ENCODE measurements at places on chromosomes 2 and 18.

GRCh38 chr2:209146682-209147320 is 277.0 kb upstream of the MAP2 start:
- no peaks in the 10 kb centered on the region for H3K27me3 ChIP-seq
- H3K36me3 ChIP-seq = no peaks in the 10 kb centered on the region
- no peak for DNase-seq
- H3K27ac ChIP-seq = no peak overlapping the region

GRCh38 chr18:22742409-22742808 is 190.7 kb upstream of the RBBP8 start:
- no peak for DNase-seq
- no peaks in the 10 kb centered on the region for H3K36me3 ChIP-seq
- H3K27ac ChIP-seq = no peak overlapping the region
- peaks cover 28% of the 10 kb centered on the region for H3K27me3 ChIP-seq
- H3K4me3 ChIP-seq = no peak overlapping the region
- no peaks in the 10 kb centered on the region for H3K4me1 ChIP-seq

GRCh38 chr18:37628470-37629220 is 63.0 kb upstream of the CELF4 start:
- H3K27me3 ChIP-seq = no peaks in the 10 kb centered on the region
- H3K4me1 ChIP-seq = no peaks in the 10 kb centered on the region
- DNase-seq = no peak
- H3K4me3 ChIP-seq = no peak overlapping the region
- H3K36me3 ChIP-seq = no peaks in the 10 kb centered on the region

DNA sequence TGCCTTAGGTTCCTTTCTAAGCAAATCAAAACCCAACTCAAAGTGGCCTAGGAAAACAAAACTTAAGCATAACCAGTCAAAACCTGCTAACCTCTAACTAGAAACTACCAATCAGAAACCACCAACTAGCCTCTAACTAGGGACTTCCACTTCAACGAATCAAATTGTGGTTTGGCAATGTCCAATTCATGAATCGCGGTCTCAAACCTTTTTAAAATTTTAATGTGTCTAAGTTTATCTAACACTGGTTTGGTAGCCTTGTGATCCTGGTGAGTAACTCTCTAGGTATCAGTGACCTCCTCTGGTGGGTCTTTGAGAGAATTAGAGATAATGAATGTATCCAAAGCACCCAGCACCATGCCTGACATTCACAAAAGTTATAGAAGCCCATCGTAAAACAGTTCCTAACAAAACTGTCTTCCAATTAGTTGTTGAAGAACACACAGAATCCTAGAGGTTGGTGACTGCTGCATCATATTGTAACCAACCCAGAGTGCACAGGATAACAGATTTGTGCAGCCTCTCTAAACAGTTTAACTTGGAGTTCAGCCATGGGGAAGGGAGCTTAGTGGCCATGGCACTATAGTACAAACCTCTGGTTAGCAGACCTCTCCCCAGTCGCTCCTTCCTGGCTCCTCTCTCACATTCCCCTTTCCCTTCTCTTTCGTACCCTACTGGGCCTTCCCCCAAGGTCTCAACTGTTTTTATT is 45.2 kb upstream of the B3GNT2 start:
- no peaks in the 10 kb centered on the region for H3K36me3 ChIP-seq
- no peak overlapping the region for H3K27ac ChIP-seq
- H3K4me1 ChIP-seq = peaks cover 3% of the 10 kb centered on the region
- H3K27me3 ChIP-seq = no peaks in the 10 kb centered on the region
- no peak overlapping the region for H3K4me3 ChIP-seq

DNA sequence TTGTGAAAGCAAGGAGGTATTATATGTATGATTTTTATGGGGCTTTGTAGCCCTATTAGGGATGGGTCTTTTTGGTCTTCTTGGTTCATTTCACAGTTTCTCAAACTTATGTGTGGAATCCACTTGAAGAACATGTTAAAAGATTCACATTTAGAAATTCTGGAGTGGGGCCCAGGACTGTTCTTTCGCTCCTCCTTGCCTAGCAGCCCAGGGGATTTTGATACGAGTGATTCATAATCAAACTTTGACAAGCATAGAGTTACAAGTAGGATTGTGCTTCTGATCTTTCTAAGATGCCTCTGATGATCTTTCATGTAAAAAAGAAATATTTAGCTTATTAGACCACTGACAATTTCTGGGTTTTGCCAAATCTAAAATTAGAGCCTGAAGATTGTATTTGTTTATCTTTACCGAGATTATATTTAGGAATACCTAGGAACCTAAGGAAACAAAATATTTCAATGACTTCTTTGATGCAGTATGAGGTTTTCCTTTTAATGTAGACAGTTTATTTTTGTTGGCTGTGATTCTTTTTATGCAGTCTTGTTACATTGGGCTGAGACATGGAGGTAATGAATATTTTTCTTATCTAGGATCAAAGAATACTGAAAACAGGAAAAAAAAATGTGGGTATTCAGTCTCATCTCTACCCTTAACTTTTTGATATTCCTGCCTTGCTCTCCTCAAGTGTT is 324.0 kb downstream of the PARD3B start:
- H3K4me1 ChIP-seq = no peaks in the 10 kb centered on the region
- no peak overlapping the region for H3K4me3 ChIP-seq
- no peak overlapping the region for H3K27ac ChIP-seq
- H3K27me3 ChIP-seq = no peaks in the 10 kb centered on the region
- DNase-seq = no peak
- no peaks in the 10 kb centered on the region for H3K36me3 ChIP-seq

- no peak overlapping the region for H3K27ac ChIP-seq
- H3K27me3 ChIP-seq = no peaks in the 10 kb centered on the region
- no peaks in the 10 kb centered on the region for H3K36me3 ChIP-seq
- no peak for DNase-seq
Measured at GRCh38 chr18:57738078-57738477, 65.0 kb downstream of the ATP8B1 start.

- H3K4me3 ChIP-seq = no peak overlapping the region
- no peaks in the 10 kb centered on the region for H3K4me1 ChIP-seq
- H3K36me3 ChIP-seq = no peaks in the 10 kb centered on the region
- H3K27me3 ChIP-seq = no peaks in the 10 kb centered on the region
- no peak for DNase-seq
Measured at GRCh38 chr2:186205254-186205911, 280.7 kb upstream of the ZC3H15 start.

DNA sequence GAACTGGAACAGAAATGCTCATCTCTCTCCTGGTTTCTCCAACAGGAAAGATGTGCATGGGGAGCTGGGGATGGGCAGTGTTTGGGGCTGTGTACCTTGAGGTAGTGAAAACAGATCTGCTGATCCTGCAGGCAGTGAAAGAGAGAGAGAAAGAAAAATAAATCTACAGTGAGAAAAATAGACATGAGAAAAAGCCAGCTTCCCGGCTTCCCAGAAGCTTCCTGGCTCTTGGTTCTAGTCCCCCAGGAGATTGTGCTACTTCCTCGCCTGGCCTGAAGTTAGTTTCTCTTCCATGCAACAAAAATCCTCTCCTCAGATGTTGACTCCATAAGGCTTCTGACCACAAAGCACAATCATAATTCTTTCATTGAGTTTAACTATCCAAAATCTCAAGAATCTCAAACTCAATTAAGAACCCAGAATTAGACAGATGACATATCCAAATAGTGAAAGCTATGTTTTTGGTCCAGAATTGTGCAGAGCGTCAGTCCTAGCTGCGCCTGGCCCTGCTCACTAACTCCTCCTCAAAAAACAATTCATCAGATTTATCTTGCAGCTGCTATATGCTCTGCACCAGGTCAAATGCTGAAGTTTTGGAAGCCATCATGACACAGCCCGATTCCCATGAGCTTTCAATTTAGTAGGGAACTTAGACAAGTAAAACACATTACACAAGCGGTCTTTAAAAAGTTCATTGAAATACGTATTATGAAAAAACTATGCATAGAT is 20.1 kb upstream of the NAB1 start:
- no peaks in the 10 kb centered on the region for H3K36me3 ChIP-seq
- no peak for DNase-seq
- peaks cover 8% of the 10 kb centered on the region for H3K4me1 ChIP-seq
- peak overlapping the region; percentile 81 for H3K4me3 ChIP-seq

DNA sequence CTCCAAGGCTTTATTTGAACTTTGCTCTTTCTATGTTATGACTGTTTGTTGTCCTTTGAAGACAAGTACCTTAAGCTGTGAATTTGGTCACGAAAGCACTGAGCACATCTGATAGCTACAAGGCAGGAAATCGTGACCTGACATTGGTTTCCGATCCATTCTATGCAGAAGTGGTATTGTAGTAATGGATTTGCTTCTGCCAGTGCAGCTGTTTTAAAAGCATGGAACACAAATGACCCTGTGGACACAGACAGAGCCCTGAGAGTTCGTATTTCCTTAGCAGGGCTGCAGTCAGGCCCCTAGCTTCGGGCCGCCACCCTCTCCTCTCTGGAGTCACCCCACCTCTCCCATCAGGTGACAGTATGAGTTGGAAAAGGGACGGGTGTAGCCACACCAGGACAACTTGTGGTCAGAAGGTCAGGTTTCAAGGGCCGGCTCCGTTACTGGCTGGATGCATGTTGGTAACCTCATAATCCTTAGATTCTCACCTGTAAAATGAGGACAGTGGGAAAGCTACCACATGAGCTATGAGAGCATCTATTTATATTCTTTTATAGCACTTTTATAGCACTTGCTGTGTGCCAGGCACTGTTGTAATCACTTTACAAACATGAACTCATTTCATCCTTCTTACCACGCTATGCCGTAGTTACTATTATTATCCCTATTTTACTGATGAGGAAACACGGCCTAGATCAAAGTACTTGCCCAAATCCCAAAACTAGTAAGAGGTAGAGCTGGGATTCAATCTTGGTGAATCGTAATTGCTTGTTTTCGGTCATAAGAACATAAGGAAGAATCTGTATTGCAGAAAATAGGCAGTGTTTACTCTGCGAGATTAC is 70.2 kb downstream of the SPATS2L start:
- no peaks in the 10 kb centered on the region for H3K27me3 ChIP-seq
- no peaks in the 10 kb centered on the region for H3K36me3 ChIP-seq
- H3K27ac ChIP-seq = no peak overlapping the region
- H3K4me1 ChIP-seq = peaks cover 18% of the 10 kb centered on the region
- DNase-seq = no peak

DNA sequence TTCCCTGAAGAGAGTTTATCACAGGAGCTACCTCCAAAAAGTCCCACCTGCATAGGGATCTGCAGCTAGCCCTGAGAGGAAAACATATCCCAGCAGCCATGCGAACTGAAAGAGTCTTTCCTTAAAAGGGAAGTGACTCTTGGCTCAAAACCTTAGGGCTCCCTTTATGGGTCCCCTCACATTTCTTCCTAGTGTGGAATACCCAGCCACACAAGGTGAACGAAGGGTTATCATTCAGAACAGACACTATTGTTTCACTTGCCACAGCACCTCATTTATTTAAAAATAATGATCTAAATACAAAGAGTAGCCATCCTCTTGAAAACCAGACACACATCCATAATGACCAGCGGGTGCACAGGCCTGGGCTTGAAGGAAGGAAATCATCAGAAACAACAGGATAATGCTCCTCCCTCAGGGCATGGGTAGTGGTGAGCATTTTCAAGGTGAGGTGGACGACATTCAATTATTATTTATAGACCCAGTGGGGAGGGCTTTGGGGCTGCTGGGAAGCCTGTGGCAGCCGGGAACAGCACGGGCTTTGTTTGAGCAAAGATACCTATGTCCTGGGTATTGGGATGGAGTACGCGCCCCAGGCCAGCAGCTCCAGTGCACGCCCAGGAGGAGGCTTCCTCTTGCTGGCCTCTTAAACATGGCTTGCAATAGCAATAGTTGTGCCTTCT is 119.0 kb upstream of the ITGA6 start:
- H3K36me3 ChIP-seq = no peaks in the 10 kb centered on the region
- H3K27ac ChIP-seq = no peak overlapping the region
- no peak for DNase-seq
- peaks cover 20% of the 10 kb centered on the region for H3K27me3 ChIP-seq
- H3K4me3 ChIP-seq = no peak overlapping the region
- H3K4me1 ChIP-seq = no peaks in the 10 kb centered on the region

GRCh38 chr2:142150453-142150852 is 19.6 kb upstream of the LRP1B start:
- DNase-seq = no peak
- no peaks in the 10 kb centered on the region for H3K27me3 ChIP-seq
- no peaks in the 10 kb centered on the region for H3K4me1 ChIP-seq
- no peaks in the 10 kb centered on the region for H3K36me3 ChIP-seq
